T-helper 22 cell (primary cell): ENCODE measurements at places on chromosomes 3 and 15.

DNA sequence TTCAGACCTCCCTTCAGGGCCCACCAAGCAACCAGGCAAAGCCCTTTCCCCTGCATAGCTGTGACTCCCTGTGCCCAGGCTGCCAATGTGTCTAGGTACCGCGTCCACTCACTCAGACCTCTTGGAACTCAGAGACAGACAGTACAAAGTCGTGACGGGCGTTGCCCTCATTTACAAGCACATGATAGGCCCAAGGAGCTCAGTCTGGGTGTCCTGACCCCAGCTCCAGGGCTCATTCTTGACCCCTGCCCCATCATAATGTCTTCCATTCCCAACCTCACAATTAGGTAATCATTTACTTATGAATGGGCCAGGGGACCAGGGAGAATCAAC, 56.0 kb downstream of the KLF13 start:
- no peak for DNase-seq

DNA sequence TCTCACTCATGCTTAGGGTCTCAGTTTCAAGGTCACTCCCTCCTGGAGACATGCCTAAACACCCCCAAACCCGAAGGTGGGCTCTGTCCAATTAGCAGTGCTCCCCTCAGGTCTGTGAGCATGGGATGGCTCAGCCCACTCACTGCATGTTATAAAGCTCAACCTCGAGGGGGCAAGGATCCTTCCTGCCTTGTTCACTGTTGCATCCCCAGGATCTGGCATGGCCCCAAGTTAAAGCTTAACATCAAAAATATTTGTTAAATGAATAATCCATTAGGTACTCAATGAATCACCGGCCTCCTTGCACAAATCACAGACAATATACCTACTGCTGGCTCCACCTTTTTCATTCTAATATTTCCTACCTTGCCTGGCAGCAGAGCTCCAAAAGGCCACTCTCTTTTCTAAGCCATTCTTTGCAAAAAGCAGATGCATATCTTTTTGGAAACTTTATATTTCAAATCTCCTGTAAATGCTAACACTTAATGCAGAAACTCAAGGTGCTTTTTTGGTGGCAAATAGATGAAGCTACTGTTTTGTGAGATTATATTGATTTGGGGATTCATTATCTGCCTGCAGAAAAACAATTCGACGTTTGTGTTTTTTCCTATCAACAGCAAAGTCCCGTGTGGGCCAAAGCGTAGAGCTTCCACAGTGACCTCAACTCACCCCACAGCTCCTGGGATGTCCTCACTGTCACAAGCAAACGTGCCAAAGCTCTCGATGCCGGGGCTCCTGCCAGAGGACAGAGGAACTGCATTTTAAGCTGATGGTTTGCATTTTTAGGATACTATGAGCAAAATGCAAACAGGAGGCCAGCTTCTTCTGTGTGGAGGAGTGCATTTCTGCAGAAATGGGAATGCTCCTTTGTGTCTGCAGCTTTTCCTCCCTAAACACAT, 35.4 kb downstream of the PCOLCE2 start:
- DNase-seq, result no peak

GRCh38 chr3:46504789-46505188, 7.0 kb downstream of the RTP3 start:
- no peak for DNase-seq

DNA sequence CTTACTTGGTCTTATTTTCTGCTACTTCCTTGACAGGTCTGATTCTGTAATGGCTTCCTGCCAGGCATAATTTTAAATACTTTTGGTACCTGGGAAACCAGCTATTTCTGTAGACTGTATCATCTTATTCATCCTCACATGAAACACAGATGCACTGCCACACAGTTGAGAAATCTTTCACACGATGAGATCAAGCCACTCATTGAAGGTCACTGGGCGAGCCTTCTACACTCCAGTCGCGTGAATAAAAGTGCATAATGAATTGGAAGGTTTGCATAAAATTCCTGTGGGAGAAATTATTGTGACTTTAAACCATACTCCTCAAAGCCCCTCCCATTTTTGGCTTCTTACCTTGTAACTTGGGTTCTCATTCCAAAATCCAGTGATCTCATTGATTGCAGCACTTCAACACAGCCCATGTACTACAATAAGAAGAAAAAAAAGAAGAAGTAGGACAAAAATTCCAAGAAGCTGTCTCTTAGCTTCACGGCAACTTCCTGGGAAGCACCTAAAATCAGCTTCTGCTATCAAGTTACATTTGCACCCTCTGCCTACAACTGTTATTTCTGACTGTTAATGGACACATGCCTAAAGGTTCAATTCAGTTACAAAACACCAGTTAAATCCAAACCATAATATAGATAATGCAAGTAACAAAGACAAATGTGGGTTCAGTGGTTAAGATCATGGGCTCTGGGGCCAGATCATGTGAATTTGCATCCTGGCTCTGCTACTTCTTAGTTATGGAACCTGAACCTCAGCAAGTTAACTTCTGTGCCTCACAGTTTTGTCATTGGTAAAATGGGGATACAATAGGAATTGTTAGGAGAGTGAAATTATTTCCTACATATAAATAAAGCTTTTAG, 39.0 kb downstream of the SHC4 start:
- DNase-seq, result no peak

- no peak for DNase-seq
Measured at GRCh38 chr3:123193448-123194101, 8.2 kb upstream of the SEC22A start.

GRCh38 chr15:65881766-65882434, 12.6 kb downstream of the RAB11A start:
- DNase-seq, result no peak

GRCh38 chr3:82796765-82797164, 1035.3 kb upstream of the GBE1 start:
- DNase-seq, result no peak

- DNase-seq, result no peak
Measured at GRCh38 chr3:18669374-18669773, 244.2 kb upstream of the SATB1 start.

GRCh38 chr3:50194903-50195500, 3.6 kb downstream of the GNAT1 start:
- no peak for DNase-seq

GRCh38 chr3:76869726-76870384, 170.0 kb upstream of the ROBO2 start:
- no peak for DNase-seq

DNA sequence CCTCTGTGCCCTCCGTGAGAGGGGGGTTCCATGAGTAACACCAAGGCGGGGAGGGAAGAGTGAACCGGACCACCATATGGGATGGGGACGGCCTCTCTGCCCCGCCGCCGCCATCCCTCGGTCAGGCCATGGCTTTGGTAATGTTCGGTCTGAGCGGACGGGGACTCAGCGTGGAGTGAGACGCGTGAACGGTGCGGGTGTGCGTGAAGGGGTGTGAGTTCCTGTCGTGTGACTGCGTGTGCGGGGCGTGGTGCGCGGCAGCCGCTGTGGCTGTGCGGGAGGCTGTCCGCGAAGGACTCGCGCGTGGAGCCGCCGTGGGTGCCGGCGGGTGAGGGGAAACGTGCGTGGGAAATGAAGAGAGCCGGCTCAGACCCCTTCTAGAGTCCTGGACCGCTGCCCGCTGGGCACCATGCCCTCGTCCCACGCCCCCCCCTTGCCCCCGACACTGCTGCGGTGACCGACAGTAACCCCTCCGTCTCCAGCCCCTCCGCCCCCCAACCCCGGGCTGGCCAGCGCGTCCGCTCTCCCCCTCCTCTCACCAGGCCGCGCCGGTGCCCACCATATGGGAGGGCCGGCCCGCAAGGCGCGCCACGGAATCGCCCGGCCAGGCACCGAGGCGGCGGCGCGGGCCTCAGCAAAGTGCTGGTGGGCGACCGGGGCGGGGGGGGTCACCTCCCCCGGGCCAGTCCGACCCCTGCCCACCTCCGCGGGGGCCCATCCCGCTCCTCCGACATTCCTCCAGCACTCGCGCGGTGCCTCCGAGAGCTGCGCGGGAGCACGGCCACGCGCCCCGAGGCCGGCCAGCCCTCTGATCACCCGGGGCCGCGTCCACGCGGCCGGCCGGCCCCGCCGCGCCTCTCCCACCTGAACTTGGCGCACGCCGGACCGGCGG, 589 bp downstream of the KLF15 start:
- no peak for DNase-seq

GRCh38 chr15:77479015-77479414, 58.3 kb downstream of the HMG20A start:
- DNase-seq, result no peak

DNA sequence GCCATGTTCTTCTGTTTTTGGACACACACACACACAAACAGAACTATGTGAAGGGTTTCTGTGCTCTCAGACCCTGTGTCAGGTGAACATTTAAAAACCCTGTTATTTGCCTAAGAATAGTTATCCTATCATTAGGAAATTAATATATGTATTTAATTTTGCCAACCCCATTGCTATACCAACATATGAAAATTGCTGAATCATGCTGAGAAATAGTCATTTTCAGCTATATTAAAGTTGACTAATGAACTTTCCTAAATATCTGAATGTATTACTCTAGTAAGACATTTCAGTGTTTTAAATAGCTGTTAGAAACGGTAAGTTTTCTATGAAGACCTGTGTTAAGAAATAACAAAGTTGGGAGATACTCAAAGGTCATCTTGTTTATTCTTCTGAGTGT, 596.9 kb upstream of the GRM7 start:
- no peak for DNase-seq

DNA sequence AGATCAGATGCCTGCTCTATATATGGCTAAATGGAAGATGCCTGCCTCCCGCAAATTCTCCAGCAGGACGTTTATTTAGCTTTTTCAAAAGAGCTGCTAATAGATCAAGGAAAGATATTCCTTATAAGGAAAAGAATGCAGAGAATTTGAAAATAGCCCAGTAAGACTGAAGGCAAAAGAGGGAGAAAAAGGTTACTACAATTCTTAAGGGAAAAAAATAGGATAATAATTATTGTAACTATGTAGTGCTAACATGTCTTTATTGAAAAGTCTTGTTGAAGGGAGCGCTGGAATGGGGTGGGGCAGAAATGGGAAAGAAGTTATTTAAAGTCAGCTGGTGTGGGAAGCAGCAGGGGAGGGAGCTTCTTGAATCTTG, 2.9 kb downstream of the TPM1 start:
- no peak for DNase-seq

GRCh38 chr3:166279636-166280035, 442.4 kb upstream of the BCHE start:
- no peak for DNase-seq

- DNase-seq, result no peak
Measured at GRCh38 chr15:84671211-84671610, 13.2 kb upstream of the NMB start.

GRCh38 chr15:50893976-50894375, 14.5 kb upstream of the AP4E1 start:
- DNase-seq, result no peak

GRCh38 chr15:101451846-101452245, 37.7 kb downstream of the PCSK6 start:
- DNase-seq, result no peak
